Nucleus accumbens (tissue), 56 donors: ENCODE measurements at places on chromosomes 7 and 10.

DNA sequence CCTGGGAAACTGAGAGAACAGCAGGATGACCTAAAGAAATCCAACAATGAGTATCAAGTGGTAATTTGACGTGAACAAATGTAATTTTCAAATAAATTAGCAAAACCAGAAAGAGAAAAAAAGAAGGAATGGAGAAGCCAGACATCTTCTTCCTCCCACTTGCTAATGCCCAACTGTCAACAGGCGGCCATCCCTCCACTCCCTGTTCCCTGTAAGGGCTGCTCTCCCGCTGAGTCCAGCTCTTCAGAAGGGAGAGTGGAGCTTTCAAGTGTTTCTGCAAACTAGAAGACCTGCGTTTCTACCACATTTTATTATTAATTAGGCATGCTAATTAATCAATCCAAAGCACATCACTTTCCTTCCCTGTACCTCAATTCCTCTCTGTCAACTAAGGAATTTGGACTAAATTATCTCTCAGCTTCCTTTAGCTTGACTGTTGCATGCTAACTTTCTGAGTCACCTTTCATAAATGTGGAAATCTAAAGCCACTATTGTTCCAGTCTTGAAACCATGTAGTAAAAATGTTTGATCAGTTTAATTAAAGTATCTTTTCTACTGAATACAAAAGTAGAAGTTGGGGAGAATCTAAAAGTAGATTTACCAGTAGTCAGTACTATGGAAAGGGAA, 48.4 kb upstream of the CUL1 start:
- no peak for DNase-seq

DNA sequence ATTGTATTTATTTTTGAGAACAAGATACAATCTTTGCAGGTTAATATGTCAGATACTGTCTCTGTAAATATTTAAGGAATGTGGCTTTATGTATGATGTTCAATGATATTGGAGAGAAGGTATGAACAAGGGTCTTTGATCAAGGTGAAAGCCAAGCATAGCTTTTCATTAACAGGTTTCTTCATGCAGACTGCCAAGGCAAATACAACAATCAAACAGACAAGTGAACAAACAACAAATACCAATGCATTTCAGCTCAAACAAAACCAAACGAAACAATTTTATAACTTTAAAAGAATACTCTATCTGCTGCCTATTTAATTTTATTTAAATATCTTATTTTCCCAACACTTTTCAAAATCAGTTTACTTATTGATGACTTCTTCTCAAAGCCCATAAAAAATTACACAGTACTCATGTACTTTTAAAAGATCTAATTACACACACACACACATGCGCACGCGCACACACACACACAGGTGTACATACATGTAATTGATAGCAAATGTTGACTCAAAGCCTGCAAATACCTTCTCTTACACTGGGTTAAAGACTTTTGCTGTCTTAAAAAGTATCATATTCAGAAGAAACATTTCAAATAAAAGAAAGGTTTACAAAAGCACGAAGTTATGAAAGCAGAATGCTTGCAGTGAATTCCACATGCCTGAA, 201.1 kb upstream of the CCDC6 start:
- DNase-seq, result no peak

GRCh38 chr7:108623220-108623619, 53.5 kb downstream of the DNAJB9 start:
- DNase-seq, result no peak

DNA sequence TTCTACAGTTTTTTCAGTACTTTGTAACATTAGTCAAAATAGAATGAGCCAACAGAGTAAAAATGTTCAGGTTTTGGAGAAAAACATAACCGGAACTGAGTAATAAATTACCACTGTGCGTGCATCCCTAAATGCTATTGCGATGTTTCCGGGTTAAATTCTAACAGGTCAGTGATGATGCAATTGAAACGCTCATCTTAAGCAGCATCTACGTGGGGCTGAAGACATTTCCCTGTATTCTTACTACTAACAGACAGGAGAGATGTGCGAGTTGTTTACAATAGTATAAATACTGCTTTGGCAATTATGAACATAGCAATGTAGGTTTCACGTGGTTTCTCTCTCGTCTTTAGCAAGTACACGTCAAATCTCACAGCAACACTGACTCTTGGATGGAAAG, 149.4 kb downstream of the USP6NL start:
- DNase-seq, result no peak

- DNase-seq, result no peak
Observed at GRCh38 chr10:68124718-68125117, 15.4 kb downstream of the MYPN start.

DNA sequence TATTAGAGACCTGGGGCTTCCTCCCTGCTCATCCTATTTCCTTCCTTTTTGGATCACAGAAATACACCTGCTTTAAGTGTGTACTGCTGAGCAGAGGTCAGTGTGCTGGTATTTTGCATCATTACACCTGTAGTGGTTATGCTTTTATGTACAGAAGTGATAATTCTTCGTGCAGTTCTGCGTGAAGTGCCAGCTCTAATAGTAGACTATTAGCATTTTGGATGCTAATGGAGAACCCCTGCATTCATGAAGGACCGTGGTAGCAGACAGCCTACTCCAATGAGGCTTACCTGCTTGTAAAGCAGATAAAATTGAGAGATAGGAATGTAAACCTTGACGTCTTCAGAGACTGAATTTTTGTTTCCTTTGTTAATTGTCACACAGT, 114.3 kb downstream of the CDK14 start:
- no peak for DNase-seq

- DNase-seq, result no peak
Observed at GRCh38 chr10:71294091-71294561, 24.9 kb upstream of the SLC29A3 start.

DNA sequence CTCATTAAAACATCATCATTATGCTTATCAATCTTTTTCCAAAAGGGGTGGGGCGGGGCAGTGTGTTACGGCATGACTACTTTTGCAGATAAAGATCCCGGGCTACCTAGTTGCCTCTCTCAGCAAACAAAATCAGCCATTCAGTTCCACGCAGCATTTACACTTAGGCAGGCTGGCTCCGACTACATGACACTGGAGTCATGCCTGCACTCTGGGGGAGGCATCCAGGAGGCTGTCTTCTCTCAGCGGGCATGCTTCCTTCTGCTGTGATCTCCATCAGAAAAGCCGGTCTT, 193.9 kb upstream of the TCF7L2 start:
- DNase-seq, result no peak

DNA sequence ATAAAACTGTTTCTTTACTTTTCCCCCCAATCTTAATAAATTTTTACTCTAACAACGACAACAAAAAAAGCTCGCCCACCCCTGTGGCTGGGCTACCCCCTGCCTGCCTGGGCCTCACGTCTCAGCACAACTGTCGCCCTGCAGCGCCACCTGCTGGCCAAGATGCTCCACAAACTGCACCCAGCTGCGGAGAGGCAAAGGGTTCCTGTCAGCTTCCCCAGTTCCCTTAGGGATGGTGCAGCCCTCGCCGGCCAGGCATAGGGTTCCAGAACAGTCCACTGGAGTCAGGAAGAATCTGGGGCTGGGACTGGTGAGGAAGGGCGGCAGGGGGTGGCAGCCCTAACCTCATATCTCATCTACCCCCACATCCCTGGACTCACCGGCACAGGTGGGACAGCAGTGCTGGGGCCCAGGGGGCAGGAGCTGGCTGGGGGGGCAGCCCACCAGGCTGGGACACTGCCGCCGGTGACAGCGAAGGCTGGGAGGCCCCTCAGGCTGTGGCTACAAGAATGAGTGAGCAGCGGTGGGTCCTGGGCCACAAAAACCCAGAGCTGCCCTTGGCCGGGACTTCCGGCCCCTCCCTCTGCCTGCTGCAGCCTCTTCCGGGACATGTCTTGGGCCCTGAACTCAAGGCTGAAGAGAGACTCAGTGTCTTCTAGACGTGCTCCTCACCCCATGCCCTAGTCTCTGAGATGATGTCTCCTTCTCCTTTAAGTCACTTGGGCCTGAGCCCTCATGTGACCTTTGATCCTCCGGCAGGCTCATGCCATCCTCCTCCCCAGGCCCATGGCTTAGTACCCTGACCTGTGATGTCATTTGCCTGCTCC, 21.2 kb downstream of the ATP6V1F start:
- peak; percentile 69 for DNase-seq

DNA sequence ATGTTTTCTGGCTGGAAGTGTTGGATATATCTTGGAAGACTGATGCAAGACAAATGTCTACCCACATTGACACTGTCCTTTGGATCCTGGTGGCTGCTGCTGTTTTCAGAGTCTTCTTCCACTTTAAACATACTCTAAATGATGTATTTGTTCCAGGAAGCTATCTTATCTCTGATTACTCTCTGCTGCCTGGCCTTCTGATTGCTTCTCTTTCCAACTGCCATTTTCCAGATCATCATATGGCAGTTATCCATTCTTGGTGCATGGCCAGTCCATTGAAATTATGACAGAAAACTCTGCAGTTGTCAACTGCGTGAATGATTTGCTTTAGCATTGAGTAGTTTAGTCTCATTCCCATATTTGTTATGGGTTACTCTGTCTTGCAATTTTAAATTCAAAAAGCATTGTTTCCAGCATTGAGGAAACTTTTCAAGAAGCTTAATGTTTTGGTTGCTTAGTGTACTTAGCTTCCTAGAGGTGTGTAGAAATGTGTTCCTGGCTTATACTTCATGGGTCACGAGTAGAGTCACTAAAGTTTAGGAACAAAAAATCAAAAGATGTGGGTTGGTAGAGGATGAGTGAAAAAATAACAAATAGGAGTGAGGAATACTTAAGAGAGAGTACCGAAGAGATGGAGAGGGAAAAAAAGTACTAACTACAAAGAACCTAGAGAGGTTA, 268.3 kb upstream of the MTPN start:
- DNase-seq, result no peak

DNA sequence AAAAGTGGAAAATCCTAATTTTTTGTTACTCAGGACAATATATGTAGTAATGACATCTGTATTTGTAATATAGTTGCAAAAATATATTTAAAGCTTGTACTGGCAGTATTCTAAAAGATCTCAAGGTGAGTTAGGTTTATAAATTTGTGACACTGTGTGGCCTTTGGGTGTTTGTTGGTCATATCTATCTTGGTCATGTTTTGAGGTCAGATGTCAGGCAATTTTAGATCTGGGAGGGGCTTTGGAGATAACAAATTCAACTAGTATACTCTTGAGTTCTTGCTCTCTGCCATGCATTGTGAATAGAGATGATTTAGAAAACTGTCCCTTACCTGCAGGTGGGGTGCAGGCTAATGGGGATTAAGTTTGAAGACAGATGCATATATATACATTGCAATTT, 3.1 kb downstream of the TBC1D12 start:
- no peak for DNase-seq

GRCh38 chr7:80775897-80776296, 137.5 kb downstream of the CD36 start:
- DNase-seq, result no peak

DNA sequence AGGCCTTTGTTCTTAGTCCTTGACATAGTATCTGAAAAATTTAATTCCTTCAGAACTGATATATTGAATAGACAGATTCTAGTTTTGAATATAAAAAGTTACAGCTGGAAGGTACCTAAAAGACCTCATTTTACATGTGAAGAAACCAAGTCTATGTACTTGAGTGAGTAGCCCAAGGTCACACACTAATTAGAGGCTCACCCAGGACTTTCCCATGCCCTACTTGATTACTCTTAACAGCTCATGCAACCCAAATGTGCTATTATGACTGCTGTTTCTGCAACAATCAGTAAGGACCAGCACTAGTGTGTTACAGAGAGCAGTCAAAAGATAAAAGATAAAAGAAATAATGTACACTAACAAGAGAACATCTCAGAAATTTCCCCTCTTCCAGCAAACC, 40.7 kb upstream of the BET1 start:
- DNase-seq, result no peak

DNA sequence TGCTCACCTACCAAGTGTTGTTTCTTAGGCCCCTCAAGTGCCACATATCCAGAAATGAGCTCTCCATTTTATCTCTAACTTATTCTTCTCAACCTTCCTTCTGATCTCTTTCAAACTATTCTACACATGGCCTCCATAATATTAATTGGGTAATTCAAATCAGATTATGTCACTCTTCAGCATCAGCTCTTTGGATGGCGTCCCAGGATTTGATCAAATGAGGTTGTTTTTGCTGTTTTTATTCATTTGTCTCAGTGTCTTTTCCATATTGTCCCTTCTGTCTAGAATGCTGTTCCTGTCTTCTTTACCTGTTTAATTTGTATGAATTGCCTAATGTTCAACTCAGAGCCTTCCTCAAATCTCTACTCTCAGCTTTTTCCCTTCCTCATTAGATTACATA, 234.6 kb upstream of the CXCL12 start:
- DNase-seq, result no peak

DNA sequence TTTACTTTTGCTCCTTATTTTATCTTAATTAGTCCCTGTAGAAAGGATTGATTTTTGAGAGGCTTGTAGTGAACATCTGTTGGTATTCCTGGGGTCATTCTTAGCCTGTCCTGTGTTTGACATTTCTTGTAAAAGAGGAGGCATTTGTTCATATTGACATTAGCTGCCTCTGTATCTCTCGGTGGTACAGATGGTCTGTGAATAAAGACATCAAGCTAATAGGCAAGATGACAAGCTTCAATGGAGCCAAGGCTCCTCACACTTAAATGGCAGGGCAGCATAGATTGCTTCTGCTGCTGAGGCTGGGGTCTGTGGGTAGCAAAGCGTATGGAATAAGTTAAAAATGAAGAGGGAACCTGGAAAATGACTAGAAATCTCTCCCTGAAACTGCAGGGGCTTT, 687.6 kb downstream of the LRMDA start:
- DNase-seq, result no peak

GRCh38 chr10:57303566-57303965, 942.5 kb upstream of the ZWINT start:
- DNase-seq, result no peak

GRCh38 chr7:84677117-84677732, 482.6 kb upstream of the SEMA3A start:
- no peak for DNase-seq

- no peak for DNase-seq
Observed at GRCh38 chr7:80370587-80370986, 141.3 kb downstream of the GNAT3 start.

DNA sequence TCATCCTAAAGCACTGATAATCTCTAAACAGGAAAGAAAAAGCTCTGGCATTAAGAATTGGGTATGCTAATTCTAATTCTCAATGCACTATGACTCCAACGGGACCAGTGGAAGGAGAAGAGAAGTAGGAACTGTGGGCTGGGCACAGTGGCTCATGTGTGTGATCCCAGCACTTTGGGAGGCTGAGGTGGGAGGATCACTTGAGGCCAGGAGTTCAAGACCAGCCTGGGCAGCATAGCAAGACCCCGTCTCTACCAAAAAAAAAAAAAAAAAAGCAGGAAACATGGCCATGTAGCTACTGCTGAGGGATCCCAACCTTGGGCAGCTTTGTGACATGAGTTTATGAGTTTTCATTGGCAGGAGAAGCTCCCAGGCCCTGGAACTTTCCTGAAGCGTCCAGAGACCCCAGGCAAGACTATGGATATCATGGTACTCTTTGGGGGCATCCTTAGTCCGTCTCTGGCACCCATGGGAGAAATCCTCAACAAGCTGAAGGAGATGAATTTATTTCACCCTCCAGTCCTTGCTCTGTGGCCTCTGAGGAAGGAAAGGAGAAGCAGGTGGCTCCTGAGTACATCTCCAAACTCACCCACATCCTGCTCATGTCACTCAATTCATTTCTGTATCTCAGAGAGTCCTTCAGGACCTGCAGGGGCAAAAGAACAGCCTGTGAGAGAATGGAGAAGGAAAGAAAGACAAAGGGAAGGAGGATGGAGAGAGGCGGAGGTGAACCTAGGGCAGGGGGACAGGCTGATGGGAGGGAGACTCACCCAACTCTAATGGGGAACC, 99.5 kb downstream of the SPDYE5 start:
- DNase-seq, result no peak
